ENCODE measurements at places on chromosomes 6 and 20.
A peak's percentile ranks its signal among the peaks of the same experiment; 100 is the strongest.

DNA sequence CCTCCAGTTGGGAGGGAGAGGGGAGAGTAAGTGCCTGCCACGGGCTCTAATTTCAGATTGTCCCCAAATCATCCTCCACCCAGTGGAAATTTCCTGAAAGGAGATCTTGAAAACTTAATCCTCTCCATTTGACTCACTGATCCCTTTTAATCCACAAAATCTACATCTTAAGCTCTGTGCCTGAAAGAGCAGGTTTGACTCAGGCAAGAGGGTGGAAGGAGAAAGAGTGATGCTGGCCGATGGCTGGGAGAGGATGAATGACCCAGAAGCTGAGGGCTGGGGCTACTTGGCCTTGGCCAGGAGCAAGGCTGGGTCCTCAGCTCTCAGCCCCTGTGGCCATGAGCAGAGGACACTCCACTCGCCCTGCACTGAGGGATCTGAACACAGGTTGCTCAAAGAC, 8.1 kb downstream of the BPIFA2 start:
- no peak for DNase-seq

DNA sequence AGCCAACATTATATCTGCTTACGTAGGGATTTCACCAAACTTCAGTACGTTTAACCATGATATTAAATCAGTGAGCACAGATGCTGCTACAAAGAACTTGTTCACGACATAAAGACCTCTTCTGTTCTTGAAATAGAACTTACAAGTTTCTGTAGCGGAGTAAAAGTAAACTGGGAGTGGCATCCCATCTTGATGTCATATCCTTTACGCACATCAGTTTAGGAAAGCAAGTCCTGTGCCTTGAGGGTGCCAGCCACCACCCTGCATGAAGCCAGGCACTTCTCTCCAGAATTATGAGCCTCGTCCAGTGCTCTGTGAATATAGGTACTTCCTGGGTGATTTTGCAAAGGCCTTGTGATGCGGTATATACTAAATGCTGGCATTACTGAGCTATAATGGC, 122.6 kb downstream of the BTBD3 start:
- no peak for DNase-seq

DNA sequence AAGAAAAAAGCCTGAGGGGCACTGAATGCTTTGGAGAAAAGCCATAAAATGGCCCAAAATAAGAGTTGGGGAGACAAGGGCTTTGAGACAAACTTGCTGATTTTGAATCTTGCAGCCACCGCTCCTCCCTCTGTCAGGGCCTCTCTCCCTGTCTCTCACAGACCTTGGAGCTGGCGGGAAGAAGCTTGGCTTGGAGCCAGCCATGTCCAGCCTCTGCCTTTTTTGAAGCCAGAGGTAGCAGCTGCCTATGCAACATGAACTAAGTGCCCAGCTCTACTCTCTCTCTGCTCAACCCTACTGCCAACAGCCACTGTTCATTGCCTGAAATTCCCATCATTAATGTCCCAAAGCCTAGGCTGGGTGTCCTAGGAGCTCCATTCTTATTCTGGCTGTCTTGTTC, 63.7 kb upstream of the CTNNBL1 start:
- no peak for DNase-seq

- no peak for DNase-seq
Observed at GRCh38 chr6:170504479-170504878, 48.6 kb downstream of the PSMB1 start.

- DNase-seq = peak; percentile 88
Observed at GRCh38 chr6:112233847-112234246, 20.5 kb downstream of the LAMA4 start.

DNA sequence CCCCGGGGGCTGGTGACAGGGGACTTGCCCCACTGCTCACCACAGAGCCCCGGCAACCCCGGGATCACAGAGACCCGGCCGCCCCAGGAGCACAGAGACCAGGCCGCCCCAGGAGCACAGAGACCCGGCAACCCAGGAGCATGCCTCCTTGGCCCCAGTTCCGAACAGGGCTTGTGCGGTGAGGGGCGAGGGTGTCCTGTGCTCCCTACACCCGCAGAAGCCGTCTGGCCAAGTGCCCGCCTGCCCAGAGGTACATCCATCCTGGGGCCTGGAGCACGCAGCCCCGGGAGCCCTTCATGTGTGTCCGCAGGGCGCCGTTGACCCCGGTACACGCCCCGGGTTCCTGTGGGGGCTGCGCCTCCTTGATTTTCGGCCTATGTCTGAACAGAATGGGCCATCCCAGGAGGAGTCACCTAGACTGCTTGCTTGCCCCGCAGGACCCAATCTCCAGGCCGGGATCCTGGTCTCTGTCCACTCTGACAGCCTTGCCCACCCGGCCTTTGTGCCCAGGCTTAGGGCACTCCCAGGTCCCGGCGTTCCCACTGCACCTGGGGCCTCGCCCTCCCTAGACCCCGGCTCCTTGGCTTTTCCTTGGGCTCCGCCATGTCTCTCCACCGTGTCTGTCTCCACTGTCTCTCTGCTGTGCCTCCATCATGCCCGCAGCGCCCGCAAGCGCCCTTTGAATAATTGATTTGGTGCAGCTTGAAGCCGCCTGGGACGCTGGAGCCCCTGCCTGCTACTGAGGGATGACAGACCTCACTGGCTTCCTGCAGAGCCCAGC, 219.8 kb downstream of the ERMARD start:
- no peak for DNase-seq

GRCh38 chr6:154169193-154169847, 130.3 kb downstream of the OPRM1 start:
- peak; percentile 3 for DNase-seq

- DNase-seq = peak; percentile 21
Observed at GRCh38 chr6:122717350-122717749, 62.2 kb upstream of the FABP7 start.

- DNase-seq = no peak
Observed at GRCh38 chr6:106752641-106753040, 123.3 kb downstream of the QRSL1 start.

GRCh38 chr6:30877419-30878262, 6.7 kb upstream of the DDR1 start:
- peak; percentile 93 for DNase-seq

DNA sequence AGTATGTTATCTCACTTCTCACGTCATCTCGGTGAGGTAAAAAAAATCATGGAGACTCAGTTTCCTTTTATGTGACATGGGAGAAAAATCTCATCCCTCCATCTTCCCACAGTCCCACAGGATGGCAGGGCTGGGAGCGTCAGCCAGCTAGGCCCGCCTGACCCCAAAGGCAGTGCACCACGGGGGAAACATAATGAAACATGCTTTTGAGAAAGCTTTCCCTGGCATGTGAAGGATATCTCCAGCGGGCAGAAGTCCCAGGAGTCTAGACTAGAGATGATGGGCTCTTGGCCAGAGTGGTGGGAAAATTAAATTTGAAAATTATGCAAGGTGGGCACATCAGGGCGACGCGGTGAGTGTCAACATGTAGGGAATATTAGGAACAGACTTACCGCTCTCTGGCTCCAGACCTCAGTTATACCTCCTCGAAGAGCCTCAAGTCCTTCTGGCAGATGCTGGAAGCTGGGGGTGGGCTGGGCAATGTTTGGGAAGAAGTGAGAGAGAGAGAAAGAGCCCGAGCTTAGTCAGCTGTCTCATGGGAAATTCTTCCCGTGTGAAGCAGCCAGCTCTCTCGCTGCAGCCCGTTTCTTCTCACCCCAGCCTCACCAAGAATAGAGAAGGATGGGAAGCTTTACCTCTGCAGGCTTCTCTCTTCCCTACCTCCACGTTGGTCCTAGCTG, 52.3 kb downstream of the MOCS1 start:
- peak; percentile 83 for DNase-seq

DNA sequence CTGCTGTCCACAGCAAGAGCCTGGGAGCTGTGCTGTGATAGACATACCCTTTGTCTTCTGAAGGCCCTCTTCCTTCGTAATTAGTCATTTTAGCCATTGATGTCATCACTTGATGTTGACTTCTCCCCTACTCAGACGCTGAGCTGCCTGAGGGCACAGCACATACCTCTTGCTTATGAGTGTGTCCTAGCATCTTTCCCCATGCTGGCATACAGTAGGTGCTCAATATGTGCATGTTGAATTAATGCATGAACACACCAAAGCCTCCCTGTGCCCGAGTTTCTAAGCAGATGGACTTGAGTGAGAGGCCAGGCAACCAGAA, 35.8 kb upstream of the FAM83D start:
- DNase-seq = no peak

DNA sequence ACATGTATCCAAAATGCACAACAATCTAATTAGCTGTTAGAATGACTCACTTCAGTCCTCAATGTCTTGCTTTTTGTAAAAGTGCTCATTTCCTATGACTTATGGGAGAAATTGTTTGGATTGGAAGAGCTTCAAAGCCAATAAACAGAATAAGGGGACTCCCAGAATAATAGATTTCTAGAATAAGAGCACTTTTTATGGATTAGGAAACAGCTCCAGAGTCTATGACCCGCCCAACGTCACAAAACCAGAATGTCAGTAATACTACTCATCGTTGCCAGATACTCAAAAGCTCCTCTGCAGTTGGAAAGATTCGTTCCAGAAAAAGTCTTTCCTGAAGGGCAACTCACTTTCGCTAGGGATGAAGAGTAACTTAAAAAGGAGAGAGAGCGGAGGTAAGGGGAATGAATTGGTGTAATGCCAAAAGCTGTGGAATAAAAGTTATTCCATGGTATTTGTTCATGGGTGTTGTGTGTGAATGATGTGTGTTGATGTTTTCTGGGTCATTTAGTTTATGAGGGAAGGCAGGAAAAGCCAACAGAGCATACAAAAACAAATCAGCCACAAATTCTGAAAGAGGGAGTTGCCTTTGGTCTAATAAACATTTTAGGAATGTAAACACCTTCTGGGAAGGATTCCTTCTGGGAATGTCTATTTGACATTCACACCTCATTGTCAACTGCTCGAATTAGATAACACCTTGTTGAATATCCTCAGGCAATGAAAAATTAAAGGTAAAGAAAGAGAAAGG, 64.6 kb downstream of the SYNE1 start:
- no peak for DNase-seq

DNA sequence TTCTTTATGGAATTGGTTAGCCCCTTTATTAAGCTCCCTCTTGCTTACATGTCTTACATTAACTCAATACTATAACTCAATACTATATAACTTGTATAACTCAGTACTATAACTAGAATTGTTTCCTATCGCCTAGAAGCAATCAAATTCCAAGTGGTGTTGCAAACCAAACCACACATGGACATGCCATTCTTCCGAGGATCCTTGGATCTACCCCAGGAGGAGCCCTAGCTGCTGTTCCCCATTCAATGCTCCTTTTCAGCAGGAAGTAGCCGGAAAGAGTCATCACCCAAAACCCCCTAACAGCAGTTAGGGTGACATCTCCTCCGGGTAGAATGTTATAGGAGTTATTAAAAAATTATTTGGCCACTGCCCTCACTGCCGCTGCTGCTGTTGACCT, 40.5 kb downstream of the PLN start:
- peak; percentile 16 for DNase-seq

DNA sequence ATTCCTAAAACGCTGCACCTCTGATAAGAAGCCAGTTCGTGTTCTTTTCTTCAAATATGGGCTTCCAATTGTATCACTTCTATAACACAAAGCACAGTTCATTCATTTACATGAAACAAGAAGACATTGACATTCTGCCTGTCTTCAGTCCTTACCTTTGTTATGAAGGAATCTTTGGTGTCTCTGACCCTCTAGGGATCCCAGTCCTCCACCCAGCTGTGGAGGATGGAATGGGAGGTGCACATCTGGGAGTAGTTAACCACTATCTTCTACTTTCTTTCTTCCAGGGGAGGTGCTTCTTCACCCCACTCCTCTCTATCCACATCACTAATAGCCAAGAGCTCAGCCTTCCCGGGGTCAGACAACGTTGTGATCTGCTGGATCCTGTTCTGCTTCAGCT, 233.4 kb downstream of the CDC5L start:
- DNase-seq = no peak

- DNase-seq = peak; percentile 33
Observed at GRCh38 chr20:63442100-63442493, 30.4 kb downstream of the KCNQ2 start.

DNA sequence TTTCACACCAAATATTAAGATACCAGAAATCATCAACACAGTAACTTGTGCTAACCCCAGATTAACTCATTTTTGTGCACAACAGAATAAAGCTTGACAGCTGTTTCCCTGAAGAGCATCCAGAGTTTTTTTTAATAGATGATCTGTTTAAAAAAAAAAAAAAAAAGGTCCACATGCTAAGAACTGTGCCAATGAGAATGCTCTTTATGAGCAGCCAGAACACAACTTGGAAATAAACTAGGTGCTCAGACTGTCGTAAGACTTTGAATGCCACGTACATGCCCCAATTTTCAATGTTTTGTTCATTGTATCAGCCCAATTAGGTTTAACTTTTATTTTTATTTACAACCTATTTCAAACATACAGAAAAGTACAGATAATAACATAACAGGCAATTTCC, 47.3 kb downstream of the STAU1 start:
- no peak for DNase-seq

GRCh38 chr20:38338849-38339520, 7.3 kb upstream of the LBP start:
- peak; percentile 39 for DNase-seq

- no peak for DNase-seq
Observed at GRCh38 chr6:106060167-106060566, 26.0 kb upstream of the PRDM1 start.

DNA sequence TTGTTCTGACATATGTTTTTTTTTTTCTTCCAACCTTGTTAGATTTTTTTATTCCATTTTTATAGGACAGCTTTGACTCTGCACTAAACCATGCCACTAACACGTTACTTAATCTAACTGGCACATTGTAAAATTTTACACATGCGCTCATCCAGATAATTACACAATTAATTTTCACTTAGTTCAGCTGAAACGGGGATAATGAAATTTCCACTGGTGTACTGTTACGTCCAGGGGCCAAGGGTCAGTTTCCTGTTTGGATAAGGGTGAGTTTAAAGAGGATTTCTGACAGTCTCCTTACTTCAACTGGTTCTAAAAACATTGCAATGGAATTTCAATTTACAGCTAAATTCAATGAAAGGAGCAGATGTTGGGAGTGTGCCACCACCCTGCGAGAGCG, 221.8 kb upstream of the CEP162 start:
- peak; percentile 55 for DNase-seq

GRCh38 chr6:130362128-130362527, 3.7 kb upstream of the TMEM200A start:
- peak; percentile 10 for DNase-seq

- DNase-seq = no peak
Observed at GRCh38 chr6:52533491-52533890, 43.4 kb downstream of the TRAM2 start.

DNA sequence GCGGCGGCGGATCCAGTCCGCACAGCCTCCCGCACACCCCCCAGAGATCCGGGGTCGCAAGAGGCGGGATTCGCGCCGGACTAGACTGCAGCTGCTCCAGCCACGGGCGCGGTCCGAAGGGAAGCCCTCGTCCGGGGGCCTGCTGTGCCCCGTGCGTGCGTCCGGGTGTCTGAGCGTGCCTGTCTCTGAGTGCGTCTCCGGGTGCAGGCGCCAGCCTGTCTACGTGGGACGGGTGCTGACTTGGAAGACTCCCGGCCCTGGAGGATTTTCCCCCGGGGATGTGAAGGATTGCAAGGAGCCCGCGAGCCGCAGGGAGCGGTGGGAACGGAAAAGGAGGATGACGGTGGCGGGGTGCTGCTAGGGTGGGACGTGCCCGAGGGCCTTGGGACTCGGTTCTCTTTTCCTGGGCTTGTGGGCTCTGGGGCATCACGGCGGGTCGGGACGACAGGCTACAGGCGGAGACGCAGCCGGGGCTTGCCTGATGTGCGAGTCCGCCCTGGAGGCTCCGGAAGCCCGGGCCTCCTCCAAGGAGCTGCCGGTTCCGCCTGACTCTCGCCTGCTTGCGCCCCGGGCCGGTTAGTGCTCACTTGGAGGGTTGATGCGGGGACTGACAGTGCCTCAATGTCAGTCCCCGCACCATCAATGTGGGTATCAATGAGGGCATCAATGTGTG, 5.7 kb downstream of the MAFB start:
- peak; percentile 41 for DNase-seq

- no peak for DNase-seq
Observed at GRCh38 chr6:87654875-87655454, 47.1 kb downstream of the AKIRIN2 start.

Data from fibroblast of pulmonary artery (primary cell).